DND-41 (cell line): ENCODE measurements at places on chromosomes 7 and 10.

- no peaks in the 10 kb centered on the region for H3K4me1 ChIP-seq
- DNase-seq, result no peak
- H3K36me3 ChIP-seq, result no peaks in the 10 kb centered on the region
- no peak overlapping the region for H3K27ac ChIP-seq
Measured at GRCh38 chr10:78411716-78412115, 378.1 kb downstream of the RPS24 start.

- peaks cover 8% of the 10 kb centered on the region for H3K27me3 ChIP-seq
- H3K4me3 ChIP-seq, result no peak overlapping the region
- DNase-seq, result no peak
- no peaks in the 10 kb centered on the region for H3K4me1 ChIP-seq
- no peak overlapping the region for H3K27ac ChIP-seq
Measured at GRCh38 chr7:26440233-26441001, 148.8 kb downstream of the SNX10 start.

DNA sequence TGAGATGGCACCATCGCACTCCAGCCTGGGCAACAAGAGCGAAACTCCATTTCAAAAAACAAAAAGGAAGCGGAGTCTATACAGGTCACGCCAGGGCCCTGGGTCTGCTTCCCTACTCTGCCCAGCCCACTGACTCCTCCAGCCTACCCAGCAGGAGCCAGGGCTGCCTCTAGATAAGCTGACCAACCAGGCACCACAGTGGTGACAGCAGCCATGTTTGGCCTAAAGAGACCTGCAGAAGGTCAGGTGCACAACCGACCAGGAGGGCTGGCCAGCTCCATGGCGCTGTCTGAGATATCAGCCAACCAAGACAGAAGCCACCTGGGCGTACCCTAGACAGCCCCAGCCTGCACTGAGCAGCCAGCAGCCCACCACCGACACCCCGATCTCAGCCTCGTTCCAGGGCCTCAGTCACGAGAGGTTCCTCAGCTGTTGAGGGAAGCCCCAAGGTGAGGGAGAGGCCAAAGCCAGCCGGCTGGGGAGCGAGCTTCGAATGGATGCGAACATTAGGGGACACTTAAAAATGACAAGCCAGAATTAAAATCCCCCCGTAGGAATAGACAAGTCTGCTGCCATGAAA, 24.4 kb upstream of the PWWP2B start:
- no peak for DNase-seq
- H3K36me3 ChIP-seq, result no peaks in the 10 kb centered on the region
- H3K4me3 ChIP-seq, result no peak overlapping the region
- H3K4me1 ChIP-seq, result no peaks in the 10 kb centered on the region; the same call in 1 of the 2 replicates

- no peak overlapping the region for H3K4me3 ChIP-seq
- no peaks in the 10 kb centered on the region for H3K36me3 ChIP-seq
- DNase-seq, result no peak
- H3K4me1 ChIP-seq, result no peaks in the 10 kb centered on the region
- no peak overlapping the region for H3K27ac ChIP-seq
- H3K27me3 ChIP-seq, result no peaks in the 10 kb centered on the region
Measured at GRCh38 chr7:20223356-20223755, 6.2 kb upstream of the MACC1 start.

DNA sequence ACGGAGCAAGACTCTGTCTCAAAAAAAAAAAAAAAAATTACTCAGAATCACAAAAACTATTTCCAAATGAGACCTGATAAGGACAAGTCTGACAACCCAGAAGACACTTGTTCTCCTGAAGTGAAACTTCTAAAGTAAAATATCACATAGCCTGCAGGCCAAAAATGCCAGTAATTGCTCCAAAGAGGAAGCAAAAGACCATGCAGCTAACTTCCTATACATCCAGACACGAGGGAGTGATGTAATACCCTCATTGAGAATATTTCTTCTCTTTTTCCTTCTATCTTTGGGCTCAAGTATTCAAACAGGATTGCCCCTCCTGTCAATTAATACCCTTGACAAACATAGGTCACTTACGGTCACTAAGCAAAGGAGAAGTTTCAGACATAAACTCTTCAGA, 31.2 kb downstream of the ARMH3 start:
- H3K27me3 ChIP-seq, result no peaks in the 10 kb centered on the region
- no peak overlapping the region for H3K27ac ChIP-seq
- no peak overlapping the region for H3K4me3 ChIP-seq
- no peaks in the 10 kb centered on the region for H3K4me1 ChIP-seq
- DNase-seq, result no peak

GRCh38 chr7:47826754-47827153, 121.5 kb downstream of the PKD1L1 start:
- no peak overlapping the region for H3K27ac ChIP-seq
- H3K4me3 ChIP-seq, result no peak overlapping the region
- no peaks in the 10 kb centered on the region for H3K27me3 ChIP-seq
- no peak for DNase-seq
- no peaks in the 10 kb centered on the region for H3K36me3 ChIP-seq

DNA sequence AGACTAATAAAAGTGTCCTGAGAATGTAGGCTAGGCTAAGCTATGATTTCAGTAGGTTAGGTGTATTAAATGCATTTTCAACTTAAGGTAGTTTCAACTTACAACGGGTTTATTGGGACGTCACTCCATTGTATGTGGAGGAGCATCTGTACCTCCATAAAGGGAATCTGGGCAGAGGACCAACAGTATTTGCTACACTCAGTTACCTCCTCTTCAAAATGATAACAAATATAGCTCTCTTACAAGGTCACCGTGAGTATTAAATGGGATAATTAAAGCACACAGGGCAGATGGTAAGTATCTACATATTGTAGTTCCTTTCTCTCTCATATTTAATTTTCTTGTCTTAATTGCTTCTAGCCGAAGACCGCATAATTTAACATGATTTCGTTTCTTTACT, 59.0 kb upstream of the FGL2 start:
- no peak overlapping the region for H3K4me3 ChIP-seq
- no peak overlapping the region for H3K27ac ChIP-seq
- 0 out of 2 replicates have a peak, but pooled peaks cover 6% of the 10 kb centered on the region for H3K36me3 ChIP-seq
- H3K4me1 ChIP-seq, result no peaks in the 10 kb centered on the region
- H3K27me3 ChIP-seq, result no peaks in the 10 kb centered on the region
